Posterior vena cava (tissue), 2 donors: ENCODE measurements at places on chromosomes 12 and 14. TPM values are rescaled to one million over a fixed set of nuclear protein-coding genes. Genes with fewer than 3 reads are reported as not detected.

GRCh38 chr14:103453791-103454190 lies 68.6 kb downstream of the MARK3 start:
- no peak for DNase-seq

GRCh38 chr12:32512379-32512778 lies 113.0 kb downstream of the FGD4 start:
- no peak for DNase-seq

Gene TTC7B
- total RNA-seq, result 60.5 TPM

DNA sequence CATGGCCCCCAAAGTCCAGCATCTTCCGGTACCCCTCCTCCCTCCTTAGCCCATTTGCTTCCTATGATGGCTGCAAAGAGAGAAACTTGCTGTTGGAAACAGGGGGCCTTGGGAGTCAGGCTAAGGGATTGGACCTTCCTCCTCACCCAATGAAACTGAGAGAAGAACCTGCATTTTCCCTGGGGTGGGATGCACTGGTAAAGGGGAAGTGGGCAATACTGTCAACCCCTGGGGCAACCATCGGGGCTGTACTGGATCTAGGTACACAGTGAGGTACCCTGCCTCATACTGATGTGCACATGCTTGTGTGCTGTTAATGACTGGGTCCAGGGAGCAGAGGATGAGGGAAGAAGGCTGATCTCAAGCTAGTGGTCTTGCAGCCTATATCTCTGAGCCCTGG lies 11.0 kb upstream of the JPH4 start:
- no peak for DNase-seq

Gene FBLN5
- total RNA-seq, result 186 TPM

- no peak for DNase-seq
Measured at GRCh38 chr12:3182426-3182825, 105.2 kb downstream of the TSPAN9 start.

- DNase-seq, result no peak
Measured at GRCh38 chr14:32514236-32514635, 185.1 kb downstream of the AKAP6 start.

Gene APOF
- total RNA-seq, result not detected

GRCh38 chr12:92462049-92462448 lies 240.7 kb upstream of the PLEKHG7 start:
- no peak for DNase-seq

Gene KCNJ8
- 30.9 TPM for total RNA-seq

Gene PIWIL1
- not detected for total RNA-seq

- DNase-seq, result peak; percentile 59
Measured at GRCh38 chr12:1835211-1836131, 15.1 kb downstream of the LRTM2 start.

Gene LBHD2
- total RNA-seq, result not detected

- DNase-seq, result no peak
Measured at GRCh38 chr14:86003998-86004397, 474.1 kb downstream of the FLRT2 start.

GRCh38 chr12:113347107-113347506 lies 11.3 kb upstream of the PLBD2 start:
- DNase-seq, result no peak

DNA sequence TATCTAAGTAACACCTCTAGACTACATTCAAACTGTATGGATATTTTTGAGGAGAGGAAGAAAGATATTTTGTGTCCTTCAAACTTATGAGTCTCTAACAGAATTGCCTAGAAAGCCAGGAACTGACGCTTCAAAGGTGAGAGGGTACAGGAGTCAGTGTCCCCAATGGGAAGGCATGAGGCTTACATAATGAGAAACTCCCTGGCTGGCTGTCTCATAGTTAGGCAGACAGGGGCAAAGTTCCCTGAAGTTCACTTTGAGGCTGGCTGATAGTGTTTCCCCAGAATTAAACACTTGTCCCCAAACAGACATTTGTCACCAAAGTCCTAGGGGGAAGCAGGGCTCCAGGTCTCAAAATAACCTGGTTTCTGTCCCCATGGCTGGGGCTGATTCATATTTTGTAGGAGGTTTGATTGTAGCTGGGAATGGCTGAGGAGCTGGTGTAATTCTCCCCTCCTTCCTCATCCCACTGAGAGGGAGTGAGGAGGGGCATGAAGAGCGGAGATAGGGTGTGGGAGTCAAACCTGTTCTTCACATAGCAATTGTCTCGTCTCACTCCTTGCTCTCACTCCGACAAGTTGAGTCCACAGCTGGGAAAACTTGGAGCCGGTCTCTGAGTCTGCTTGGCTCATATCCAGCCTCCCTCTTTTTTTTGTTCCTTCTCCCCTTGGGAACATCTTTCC lies 56.4 kb upstream of the CISTR start:
- DNase-seq, result no peak

Gene SLC25A21
- 1.2 TPM for total RNA-seq

GRCh38 chr14:55038708-55039107 lies 11.7 kb downstream of the SOCS4 start:
- DNase-seq, result no peak

GRCh38 chr14:98290596-98290995 lies 981.4 kb downstream of the BCL11B start:
- no peak for DNase-seq

DNA sequence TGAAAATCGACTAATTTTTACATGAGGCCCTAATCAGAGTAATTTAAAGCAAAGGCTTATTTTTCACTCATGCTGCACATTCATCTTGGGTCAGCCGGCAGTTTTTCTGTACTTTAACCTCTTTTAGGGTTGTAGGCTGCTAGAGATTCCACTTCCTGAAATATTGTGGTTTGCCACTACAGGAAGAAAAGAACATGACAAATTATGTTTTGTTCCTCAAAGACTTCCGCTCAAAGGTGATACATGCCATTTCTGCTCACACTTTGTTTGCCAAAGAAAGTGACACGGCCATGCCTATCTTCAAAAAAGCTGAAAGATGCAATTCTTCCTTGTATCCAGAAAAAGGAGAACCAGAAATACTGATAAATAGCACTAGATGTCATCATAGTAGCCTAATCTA lies 183.4 kb upstream of the PPFIA2 start:
- no peak for DNase-seq

- DNase-seq, result no peak
Measured at GRCh38 chr12:18837505-18837904, 99.6 kb downstream of the CAPZA3 start.

Gene HOXC6
- total RNA-seq, result 23.5 TPM

Gene MYF5
- not detected for total RNA-seq

DNA sequence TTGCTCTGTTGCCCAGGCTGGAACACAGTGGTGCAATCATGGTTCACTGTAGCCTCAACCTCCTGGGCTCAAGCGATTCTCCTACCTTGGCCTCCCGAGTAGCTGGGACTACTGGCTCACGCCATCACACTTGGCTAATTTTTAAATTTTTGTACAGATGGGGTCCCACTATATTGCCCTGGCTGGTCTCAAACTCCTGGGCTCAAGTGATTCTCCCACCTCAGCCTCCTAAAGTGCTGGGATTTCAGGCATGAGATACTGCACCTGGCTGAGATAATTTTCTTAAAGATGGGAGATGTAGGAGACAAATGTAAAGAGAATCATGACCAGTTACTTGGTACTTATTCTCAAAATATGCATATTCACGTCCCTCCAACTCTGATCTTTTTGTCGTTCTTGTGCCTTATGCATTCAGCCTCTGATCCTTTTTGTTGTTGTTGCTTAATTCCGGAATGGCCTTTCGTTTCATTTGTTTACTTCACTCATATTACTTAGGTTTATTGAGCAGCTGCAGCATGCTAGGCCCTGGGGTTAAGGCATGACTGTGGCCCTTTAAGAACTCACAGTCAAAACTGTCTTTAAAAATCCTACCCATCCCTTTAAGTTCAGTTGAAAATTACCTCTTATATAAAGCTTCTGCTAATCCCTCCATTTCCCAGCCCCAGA lies 8.9 kb downstream of the RBMS2 start:
- no peak for DNase-seq

DNA sequence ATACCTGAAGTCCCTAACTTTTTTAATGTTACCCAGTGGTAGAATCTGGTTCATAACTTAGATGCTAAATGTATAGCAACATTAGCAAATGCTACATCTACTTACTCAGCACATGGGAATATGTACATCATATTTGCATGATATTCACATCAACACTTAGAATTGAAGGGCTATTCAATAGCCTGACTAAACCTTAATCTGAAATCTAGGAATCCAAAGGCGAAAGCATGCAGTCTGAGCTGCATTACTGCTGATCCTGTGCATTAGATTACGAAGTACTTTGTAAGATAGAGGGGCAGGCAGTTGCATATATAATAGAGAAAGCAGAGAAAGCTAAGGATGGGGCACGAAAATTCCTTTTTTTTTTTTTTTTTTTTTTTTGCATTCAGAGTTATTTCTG lies 40.4 kb downstream of the SLC38A4 start:
- DNase-seq, result no peak

DNA sequence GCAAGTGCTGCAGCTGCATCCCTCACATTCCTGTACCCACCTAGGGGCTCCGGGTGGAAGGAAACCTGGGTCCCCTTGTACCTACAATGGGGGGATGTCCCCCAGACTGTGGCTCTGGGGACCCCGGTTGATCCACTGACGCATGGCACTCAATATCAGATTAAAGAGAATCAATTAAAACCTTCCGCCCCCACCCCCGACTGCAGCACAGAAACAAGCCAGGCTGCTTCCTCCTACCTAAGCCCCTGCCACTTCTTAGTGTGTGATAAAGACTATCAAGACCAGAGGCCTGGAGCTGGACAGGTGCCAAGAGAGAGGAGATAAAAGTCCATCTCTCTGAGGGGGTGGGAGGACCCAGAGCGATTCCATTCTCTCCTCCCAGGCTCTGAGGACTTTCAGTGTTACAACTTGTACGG lies 28.2 kb upstream of the RPLP0 start:
- DNase-seq, result no peak

Gene PRH2
- total RNA-seq, result not detected

DNA sequence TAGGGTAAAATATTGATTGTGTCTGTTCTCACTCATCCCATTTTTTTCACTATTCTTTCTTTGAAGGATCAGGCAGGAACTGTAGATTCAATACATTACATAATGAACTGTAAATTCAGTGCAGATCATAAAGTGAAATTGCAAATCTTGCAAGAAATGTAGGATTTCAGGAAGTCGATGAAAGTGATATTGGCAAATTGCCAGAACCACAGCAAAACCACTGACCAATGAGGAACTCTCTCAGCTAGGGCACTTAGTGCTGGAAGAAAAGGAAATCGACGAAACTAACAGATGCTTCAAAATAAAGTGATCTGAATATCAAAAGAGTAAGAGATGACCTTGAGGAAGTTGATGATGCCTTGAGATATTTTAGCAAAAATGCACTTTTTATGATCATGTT lies 157.6 kb downstream of the AACS start:
- DNase-seq, result no peak

GRCh38 chr12:6476489-6476888 lies 6.0 kb upstream of the VAMP1 start:
- DNase-seq, result no peak

Gene CPNE6
- total RNA-seq, result 1.3 TPM

GRCh38 chr12:12946686-12947355 lies 5.1 kb downstream of the GPRC5D start:
- no peak for DNase-seq

Gene SOAT2
- total RNA-seq, result 0.90 TPM

DNA sequence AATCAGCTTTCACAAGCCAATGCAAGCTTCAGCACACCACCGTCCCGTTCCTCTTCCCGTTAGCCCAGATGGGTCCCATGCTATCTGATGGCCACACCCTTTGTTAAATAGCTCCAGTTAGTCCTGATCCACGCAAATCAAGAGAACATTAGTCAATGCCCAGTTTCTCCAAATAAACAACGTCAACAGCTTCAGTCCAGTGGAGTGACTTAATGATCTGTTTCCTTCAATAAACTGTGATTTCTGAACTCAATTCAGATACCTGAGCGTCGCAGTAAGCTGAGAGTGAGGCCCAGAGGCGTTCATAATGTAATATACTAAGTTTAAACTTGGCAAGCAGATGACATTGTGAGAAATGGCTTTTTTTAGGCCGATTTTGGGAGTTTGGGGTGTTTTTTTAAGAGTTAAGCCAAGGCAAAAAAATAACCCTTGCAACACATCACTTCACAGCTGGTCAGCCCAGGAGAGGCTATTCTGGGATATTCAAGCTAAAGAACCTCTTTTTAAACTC lies 112.3 kb downstream of the ZFP36L1 start:
- no peak for DNase-seq

Gene RNFT2
- total RNA-seq, result 1.2 TPM

Gene GLT8D2
- 34.1 TPM for total RNA-seq

- DNase-seq, result no peak
Measured at GRCh38 chr12:127570387-127570786, 696.6 kb upstream of the TMEM132C start.
